Common myeloid progenitor, CD34-positive (primary cell): ENCODE measurements at places on chromosomes 5 and 9.

DNA sequence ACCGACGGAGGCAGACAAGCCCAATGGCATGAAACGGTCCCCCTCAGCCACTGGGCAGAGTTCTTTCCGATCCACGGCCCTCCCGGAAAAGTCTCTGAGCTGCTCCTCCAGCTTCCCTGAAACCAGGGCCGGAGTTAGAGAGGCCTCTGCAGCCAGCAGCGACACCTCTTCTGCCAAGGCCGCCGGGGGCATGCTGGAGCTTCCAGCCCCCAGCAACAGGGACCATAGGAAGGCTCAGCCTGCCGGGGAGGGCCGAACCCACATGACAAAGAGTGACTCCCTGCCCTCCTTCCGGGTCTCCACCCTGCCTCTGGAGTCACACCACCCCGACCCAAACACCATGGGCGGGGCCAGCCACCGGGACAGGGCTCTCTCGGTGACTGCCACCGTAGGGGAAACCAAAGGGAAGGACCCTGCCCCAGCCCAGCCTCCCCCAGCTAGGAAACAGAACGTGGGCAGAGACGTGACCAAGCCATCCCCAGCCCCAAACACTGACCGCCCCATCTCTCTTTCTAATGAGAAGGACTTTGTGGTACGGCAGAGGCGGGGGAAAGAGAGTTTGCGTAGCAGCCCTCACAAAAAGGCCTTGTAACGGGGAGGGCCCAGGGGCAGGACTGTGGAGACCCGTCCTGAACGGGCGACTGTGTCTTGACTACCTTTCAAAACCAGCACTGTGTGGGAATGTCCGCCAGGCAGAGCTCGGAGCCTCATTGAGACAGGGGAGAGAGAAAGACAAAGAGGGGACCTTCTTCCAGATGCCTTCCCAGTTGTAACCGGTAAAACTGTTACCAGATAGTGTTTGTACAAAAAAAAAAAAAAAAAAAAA, 29.9 kb downstream of the CD180 start:
- DNase-seq: peak; percentile 44

- no peak for DNase-seq
These were observed 36.4 kb downstream of the NXNL2 start for GRCh38 chr9:88571419-88571818.

DNA sequence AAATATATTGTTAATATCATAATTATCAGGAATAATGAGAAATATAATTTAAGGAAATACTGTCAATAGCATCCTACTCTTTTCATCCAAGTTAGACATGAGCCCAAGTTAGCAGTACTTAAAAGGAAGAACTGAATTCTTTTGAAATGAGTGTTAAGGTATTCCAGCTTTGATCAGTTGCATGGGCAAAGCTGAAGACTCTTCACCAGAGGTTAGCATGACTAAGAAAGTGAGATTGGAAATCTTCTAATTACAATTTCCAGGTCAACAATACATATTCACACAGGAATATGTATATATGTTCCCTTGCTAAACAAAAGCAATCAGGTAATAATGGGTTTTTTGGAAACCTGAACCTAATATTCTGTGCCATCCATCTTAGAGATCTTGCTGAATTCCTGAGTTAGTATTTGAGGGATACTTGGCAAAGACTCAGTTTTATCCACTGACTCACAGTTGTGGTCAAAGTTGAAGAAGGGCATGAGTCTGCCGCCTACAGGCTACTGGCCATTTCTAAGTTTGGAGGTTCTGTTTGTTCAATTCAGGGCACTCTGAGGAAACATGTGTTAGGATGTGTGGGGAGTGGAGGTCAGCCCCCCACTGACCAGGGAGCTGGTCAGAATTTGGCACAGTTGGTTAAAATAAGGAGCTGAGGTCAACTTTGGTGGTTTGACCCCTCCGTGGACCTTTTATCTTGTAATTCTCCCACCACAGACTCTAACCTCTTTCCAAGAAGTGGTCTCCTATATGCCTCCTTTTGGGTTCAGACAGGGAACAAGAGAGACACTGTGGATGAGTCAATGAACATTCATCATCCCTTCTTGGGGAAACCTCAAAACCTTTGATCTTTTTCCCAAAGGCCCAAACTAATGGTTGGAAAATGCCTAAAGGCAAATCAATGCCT, 118.3 kb downstream of the PIK3R1 start:
- no peak for DNase-seq

GRCh38 chr9:136526625-136527066, 19.2 kb downstream of the NOTCH1 start:
- no peak for DNase-seq

GRCh38 chr9:107423540-107423939, 66.0 kb downstream of the KLF4 start:
- DNase-seq: no peak
